Left cardiac atrium (tissue), 4 donors: ENCODE measurements at places on chromosomes 12 and 14. TPM values are rescaled to one million over a fixed set of nuclear protein-coding genes. Genes with fewer than 3 reads are reported as not detected.

- DNase-seq, result no peak
Measured at GRCh38 chr12:4049298-4050080, 176.3 kb upstream of the PARP11 start.

- DNase-seq, result no peak
Measured at GRCh38 chr14:92492258-92492657, 21.3 kb upstream of the RIN3 start.

DNA sequence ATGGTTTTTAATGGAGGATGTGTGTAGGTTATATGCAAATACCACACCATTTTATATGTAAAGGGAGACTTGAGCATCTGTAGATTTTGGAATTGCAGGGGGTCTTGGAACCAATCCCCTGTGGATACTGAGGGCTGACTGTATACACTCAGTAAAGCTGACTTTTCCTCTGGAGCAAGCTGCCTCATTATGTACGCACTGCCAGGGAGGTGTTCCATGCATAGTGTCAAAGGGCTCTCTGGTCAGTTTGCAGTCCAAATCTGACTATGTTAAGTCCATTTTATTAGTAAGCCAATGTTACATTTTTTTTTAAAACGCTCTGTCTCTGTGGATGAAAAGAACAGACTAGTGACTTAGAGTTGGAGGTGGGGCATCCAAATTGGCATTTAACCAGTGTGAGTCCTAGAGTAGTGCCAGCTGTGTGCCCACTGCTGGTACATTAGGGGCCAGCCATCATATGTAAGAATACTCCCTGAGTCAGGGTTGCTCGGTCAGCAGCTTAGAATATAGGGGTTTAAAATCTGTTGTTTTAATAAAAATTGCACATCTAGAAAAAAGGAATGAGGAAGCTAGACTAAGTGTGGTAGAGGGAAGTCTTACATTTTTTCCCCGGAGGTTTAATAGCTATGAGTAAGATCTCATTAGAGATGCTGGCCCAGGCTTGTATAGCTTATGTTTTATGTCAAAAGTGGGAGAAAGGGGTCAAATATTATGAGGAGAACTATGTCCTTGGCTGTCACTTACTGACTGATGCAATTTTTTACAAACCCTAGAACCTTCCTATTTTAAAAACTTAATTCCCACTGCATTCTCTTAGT is 87.0 kb downstream of the TESC start:
- DNase-seq, result no peak

DNA sequence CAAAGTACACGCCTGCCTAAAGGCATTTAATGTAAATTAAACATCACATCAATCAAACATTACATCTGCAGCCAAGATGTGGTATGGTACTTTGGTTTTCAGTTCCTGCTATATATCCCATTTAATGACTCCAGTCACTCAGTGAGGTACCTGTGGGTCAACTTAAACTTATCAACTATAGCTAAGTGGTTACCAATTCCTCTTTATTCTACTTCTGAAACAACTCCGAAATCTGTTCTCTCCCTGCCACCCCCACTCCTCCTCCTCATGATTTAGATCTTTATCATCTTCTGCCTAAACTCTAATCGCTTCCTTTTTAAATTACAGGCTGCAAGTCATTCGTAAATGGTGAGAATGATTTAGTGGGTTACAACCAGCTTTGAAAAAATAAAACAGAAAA is 57.9 kb downstream of the BCL2L14 start:
- DNase-seq, result no peak

Gene ADIPOR2
- 53.1 TPM for total RNA-seq

Gene CCDC177
- not detected for total RNA-seq
